Naive B cell (primary cell): ENCODE measurements at places on chromosomes 3 and 15. TPM values are rescaled to one million over a fixed set of nuclear protein-coding genes. Genes with fewer than 3 reads are reported as not detected.

Gene DUOXA2
- not detected for polyA plus RNA-seq

Gene C3orf70
- not detected for polyA plus RNA-seq

Gene TRAT1
- polyA plus RNA-seq = 0.39 TPM

Gene SST
- polyA plus RNA-seq = not detected

Gene GABRB3
- not detected for polyA plus RNA-seq
